ENCODE measurements at places on chromosomes 7 and 10.
A peak's percentile ranks its signal among the peaks of the same experiment; 100 is the strongest.

DNA sequence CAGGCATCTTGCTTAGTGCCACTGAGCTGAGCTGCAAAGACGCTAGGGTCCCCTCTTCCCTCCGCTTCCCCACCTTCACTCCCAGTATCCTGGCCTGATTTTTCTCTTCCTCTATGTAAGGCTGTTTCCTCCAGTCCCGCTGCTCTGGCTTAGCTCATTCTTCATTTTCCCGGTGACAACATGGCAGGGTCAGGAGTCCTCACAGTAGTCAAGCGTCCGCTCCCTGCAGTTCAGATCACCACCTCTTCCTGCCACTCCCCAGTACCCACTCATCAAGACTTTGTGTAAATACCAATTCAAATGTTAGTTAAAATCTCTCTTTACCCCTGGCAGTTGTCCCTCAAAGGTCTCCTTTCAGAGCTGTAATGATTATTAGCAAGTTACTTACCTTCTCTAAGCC is 650.4 kb upstream of the CELF2 start:
- no peak for DNase-seq

GRCh38 chr10:99524050-99524666 is 8.6 kb upstream of the NKX2-3 start:
- no peak for DNase-seq

GRCh38 chr10:652233-652632 is 37.2 kb downstream of the DIP2C start:
- DNase-seq, result no peak

DNA sequence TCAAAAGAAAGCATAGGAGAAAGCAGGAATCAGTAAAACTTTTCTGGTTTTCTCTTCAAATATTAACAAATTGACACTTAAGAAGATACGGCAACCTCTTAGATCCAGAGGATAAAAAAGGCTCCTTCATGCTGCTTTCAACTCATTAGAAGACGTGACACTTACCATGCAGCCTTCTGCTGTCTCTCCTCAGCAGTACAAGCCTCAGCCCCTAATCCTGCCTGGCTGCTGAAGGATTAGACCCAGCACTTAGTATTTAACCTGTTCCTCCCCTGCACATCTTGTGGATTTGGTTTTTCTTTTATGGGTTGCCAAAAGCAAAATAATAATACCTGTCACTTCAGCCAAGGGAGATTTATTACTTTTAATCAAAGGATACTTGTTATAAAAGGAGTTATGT is 108.4 kb downstream of the LYZL1 start:
- DNase-seq, result no peak

DNA sequence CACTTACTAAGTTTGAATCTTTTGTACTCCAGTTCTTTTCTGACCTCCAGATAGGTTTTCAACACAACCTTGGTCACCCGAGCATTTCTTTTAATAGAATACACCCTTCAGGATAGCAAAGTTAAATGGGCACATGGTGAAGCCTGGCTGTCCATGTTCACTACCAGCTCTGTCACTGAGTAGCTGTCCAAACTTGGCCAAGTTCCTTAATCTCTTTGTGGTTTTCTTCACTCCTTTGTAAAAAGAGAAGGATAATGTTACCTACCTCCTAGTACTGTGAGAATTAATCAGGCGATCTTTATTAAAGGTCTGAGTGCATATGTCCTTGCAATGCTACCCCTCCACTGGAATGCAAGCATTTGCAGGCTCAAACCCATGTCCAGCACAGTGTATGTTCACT is 128.1 kb upstream of the PTPRZ1 start:
- no peak for DNase-seq

DNA sequence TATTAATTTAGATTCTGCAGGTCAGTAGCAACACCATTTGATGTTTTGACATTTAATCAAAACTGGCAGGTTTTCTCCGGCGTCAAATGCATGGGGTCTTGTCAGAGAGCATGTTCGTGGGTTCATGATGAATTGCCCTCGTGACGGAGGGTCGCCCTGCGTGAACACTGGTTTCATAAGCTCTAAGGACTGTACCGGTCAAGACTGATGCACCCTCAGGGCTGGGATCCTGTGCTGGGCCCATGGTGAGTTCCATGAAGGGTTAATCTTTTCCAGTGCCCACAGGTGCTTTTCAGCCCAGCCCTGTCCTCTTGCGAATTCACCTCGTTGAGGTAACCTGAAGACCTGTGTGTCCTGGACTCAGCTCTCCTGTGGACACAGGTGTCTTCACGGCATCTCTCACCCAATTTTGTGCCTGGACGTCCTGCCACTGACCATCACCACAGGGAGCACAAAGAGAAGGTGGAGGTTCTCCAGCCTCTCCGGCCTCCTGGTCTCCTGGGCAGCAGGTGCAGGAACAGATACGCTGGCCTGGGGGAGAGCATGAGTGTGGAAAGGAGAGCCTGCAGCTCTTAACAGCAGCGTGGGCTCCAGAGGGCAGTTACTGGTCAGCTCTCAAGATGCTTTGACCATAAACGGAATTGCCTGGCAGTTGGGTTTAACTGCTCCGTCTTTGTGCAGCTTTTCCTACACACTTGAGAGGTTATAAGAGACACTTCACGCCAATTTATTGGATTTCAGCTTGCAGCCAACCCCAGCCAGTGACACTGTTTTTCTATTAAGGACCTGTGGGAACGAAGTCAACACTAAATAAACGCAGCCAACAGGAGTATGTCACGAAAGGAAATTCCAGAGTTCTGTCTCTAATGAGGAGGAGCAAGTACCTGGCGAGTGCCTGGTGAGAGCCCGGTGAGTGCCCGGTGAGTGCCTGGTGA is 37.4 kb upstream of the CFAP46 start:
- DNase-seq, result no peak

DNA sequence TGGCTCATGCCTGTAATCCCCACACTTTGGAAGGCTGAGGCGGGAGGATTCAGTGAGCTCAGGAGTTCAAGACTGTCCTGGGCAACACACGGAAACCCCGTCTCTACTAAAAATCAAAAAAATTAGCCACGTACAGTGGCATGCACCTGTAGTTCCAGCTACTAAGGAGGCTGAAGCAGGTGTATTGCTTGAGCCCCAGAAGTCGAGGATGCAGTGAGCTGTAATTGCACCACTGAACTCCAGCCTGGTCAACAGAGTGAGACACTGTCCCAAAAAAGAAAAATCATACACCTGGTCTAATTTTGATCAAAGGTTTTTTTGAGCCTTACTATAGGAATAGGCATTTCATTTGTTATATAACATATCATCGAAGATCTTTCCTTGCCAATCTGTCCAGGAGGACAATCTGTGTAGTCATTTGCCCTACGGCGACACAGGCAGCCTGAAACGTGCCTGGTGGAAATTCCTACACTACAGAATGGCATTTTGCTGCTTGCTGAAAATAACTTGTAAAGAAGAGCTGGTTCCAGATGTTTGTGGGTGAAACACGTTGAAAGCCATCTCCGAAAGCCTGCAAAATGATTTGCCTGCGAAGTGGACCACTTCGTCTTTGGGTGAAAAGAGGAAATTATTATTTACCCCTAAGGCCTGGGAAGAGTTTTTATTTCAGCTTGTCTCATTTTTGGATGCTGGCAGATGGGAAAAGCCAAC is 31.3 kb upstream of the GDI2 start:
- DNase-seq, result no peak

GRCh38 chr7:129493555-129493954 is 8.8 kb upstream of the SMKR1 start:
- DNase-seq, result no peak

- DNase-seq, result no peak
Measured at GRCh38 chr7:115094163-115094562, 172.3 kb downstream of the MDFIC start.

DNA sequence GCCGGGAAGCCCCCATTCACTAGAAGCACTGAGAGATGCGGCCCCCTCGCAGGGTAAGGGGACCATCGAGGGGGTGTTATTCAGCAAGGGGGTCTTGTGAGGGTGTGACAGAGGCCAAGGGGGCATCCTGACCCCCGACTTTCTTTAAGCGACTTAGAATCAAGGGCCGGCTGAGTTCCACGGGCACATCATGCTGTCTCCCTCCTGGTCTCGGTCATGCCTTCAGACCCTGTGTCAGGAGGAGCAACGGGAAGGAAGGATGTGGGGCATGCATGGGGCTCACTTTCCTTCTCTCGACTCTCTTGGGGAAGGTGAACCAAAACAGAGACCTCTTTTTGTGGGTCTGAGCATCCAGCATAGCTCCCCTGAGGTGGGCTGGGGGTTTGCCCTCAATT is 2.5 kb downstream of the ACSL5 start:
- DNase-seq, result peak; percentile 22

DNA sequence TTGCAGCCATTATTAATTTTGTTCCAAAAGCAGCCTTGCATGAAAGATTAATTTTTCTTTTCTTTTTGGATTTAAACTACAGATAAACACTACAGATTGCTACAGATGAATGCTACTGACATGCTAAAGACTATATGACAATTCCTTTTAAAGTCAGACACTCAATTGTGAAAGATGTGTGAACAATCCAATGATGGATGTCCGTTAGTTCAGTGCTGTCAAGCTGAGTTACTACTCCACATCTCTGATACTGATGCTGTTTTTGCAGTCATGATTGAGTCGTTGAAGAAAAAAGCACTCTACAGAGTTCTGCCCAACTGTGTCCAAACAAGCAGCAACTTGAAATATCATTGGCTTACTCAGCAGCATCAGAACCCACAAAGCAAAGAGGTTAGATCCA is 146.8 kb downstream of the OTUD1 start:
- no peak for DNase-seq

DNA sequence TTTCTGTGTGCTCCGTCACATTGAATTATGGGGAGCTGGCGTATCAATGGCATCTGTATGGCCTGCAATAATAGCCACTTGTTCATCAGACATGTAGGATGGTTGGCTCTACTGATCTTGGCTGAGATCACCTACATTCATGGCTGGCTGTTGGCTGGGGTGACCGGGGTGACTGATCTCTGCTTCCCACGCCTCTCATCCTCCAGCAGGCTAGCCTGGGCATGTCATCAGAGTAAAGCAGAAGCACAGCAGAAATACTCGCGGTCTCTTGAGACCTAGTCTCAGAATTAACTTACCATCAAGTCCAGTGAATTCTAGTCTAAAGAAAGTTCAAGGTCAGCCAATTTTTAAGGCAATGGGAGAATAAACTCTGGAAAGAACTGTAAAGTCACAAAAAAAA is 257.7 kb upstream of the GLI3 start:
- no peak for DNase-seq

DNA sequence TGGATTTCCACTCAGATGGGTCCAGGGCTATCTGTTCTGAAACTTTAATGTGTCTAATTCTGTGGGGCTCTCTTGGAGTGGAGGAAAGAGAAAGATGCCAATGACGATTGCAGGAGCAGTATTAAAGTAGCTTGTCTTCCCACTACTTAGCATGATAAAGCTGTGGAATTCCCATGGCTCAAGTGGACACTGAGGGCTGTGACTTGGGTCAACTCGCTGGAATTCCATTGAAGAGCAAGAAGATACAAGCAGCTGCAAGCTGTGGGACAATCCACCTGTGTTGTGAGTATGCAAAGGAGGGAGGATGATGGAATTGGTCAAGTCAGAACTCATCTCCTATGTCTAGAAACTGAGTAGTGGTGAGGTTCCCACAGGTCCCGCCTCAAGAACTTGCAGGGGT is 154.2 kb upstream of the MINDY3 start:
- DNase-seq, result no peak

DNA sequence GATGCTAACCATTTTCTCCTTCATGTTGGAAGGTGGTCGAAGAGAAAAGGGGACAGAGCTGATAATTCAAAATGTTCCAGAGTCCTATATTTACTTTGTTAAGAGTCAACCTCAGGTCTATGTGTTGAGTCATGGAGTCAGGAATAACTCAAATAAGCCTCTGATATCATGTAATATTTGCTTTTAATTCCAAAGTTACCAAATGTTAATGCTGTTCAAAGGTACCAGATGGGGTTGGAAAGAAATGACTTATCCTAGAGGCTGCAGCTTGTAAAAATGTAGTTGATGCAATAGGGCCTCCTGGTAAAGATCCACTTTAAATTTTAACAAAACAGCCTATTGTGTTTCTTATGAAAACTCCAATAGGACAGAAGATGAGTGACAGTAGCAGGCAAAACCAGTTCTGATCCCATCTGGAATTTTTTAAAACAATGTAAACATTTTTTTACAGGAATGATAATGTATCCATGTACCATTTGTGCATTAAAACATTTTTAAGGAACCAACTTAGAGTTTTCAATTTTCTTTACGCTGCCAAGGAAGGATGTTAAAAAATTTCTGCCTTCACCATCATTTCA is 218.2 kb downstream of the ANK3 start:
- no peak for DNase-seq

DNA sequence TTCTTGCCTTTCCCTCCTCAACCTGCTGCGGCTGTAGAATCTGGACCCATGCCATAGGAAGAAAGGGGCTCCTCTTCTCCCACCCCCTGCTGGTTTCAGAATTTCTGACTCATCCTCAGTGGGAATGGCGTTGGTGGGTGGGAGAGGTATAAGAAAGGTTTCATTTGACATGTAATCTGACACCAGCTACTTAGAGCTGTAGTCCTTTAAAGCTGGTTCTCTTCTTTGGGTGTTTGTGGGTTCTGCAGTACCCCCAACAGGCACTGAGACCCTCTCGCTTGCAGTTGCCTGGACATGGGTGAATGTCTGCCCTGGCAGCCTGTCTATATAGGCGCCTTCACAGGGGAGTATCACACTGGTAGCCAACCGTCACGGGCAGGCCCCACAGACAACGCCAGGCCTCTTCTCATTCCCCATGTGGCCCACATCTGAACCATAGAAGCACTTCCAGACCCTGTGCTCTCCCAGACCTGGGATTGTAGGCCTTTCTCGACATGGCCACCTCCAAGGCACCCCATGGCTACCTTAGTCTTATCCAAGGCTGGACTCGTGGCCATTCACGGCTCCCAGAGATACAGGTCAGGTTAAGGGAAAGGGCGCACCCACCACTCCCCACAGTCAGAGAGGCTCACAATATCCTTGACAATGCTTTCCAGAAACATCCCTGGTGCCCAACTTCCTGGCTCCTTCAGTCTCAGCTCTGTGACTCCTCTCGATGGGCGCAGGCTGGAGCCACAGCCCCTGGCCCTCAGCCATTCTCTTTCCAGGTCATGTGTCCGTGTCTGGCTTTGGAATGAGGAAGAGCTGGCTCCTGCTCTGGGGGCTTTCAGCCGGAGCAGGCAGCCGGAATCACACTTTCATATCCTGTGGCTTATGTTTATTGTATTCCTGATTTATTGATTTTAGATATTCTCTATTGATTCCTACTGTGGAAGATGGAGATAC is 17.5 kb downstream of the ZNF862 start:
- no peak for DNase-seq

DNA sequence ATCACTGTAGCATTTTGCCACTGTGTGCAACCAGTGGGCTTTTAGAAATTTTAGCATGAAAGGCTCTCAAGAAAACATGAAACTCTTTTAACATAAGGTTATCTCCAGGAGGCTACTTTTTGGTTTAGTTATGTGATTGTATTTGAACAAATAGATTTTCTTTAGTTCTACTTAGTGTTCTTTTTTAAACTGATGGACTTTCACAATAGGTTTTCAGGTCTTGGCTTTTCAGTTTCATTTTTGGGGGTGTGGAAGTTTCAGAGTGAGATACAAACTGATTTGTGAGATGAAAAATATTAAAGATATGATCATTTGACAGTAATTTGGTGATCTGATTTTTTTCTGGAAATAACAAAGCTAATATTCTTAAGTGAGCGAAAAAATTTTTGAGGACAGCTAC is 344.1 kb downstream of the PHF14 start:
- DNase-seq, result no peak

GRCh38 chr7:116630932-116631671 is 40.9 kb upstream of the MET start:
- no peak for DNase-seq
